ENCODE measurements at places on chromosomes 16 and 17. TPM values are rescaled to one million over a fixed set of nuclear protein-coding genes. Genes with fewer than 3 reads are reported as not detected.

The CD300LG gene
- total RNA-seq, result not detected

The DPEP2 gene
- total RNA-seq, result not detected

The SPIRE2 gene
- 3.8 TPM for total RNA-seq

The VEZF1 gene
- total RNA-seq, result 17.9 TPM

The CCDC47 gene
- total RNA-seq, result 31.4 TPM

The ODF4 gene
- not detected for total RNA-seq

The CCL13 gene
- not detected for total RNA-seq

The CCDC200 gene
- not detected for total RNA-seq

The CNGB1 gene
- total RNA-seq, result not detected

The CDC42EP4 gene
- total RNA-seq, result 84.7 TPM

The KIF2B gene
- total RNA-seq, result not detected

The FBRS gene
- total RNA-seq, result 17.8 TPM

The NTN3 gene
- total RNA-seq, result not detected

The HBA2 gene
- not detected for total RNA-seq

The PNMT gene
- 0.65 TPM for total RNA-seq

The KRTAP16-1 gene
- total RNA-seq, result not detected

The KRTAP4-5 gene
- not detected for total RNA-seq

The PTX4 gene
- total RNA-seq, result not detected

The SLFN11 gene
- 49.6 TPM for total RNA-seq

The NOG gene
- total RNA-seq, result not detected

The CES5A gene
- not detected for total RNA-seq

The TAT gene
- total RNA-seq, result not detected

The CDH8 gene
- not detected for total RNA-seq

The NUDT7 gene
- total RNA-seq, result 6.0 TPM

The C16orf54 gene
- total RNA-seq, result not detected

Data from cardiac atrium fibroblast (primary cell).